ENCODE measurements at places on chromosomes 2 and 18.
A peak's percentile ranks its signal among the peaks of the same experiment; 100 is the strongest.

GRCh38 chr18:297936-298335, 30.1 kb upstream of the THOC1 start:
- DNase-seq, result no peak

- no peak for DNase-seq
Measured at GRCh38 chr2:86543793-86544192, 19.4 kb downstream of the CHMP3 start.

DNA sequence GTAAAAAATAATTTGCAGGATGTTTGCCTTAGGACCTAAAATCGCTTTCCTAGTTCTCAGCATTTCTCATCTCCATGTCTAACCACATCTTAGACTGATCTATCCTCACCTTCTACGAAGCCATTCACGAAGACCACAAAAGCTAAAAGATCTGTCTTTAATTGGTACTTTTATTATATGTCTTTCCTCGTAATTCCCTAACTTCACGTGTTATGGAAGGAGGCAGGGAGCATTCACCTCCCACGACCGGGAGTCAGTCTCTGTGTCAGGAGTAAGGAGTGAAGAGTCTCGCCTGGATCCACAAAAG, 1.6 kb downstream of the DLGAP1 start:
- no peak for DNase-seq

DNA sequence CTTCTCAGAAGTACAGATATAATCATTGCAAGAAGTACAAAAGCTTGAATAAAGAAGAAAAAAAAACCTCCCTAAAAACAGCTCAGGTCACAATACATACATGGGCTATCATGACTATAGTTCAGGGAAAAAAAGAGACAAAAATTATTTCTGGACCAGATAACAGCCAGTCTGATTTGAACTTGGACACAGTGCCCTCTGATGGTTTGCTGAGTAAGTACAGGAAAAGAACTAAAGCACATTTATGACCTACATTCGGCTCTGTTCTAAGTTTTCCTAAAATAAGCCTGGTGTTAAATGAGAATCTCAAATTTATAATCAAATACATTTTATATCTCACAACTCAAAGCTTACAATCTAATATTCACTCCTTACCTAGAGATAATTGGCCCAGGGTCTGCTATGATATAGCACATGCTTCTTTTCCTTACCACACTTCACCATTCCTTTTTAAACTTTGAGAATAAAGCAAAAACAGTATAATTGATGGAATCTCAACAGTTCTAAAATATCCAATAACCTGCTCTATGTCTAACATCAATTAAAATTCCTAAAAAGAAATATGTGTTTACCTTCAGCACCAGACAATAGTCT, 81.1 kb downstream of the RAPH1 start:
- peak; percentile 6 for DNase-seq

DNA sequence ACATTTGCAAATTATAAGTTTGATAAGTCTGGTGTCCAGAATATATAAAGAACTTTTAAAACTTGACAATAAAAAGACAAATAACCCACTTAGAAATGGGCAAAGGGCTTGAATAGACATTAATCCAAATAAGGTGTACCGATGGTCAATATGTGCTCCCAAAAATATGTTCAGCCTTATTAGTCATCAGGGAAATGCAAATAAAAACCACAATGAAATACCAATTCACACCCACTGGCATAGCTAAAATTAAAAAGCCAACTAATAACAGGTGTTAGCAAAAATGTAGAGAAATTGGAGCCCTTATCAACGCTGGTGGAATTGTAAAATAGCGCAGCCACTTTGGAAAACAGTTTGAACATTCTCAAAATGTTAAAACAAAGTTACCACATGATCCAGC, 79.0 kb upstream of the SCG2 start:
- no peak for DNase-seq

DNA sequence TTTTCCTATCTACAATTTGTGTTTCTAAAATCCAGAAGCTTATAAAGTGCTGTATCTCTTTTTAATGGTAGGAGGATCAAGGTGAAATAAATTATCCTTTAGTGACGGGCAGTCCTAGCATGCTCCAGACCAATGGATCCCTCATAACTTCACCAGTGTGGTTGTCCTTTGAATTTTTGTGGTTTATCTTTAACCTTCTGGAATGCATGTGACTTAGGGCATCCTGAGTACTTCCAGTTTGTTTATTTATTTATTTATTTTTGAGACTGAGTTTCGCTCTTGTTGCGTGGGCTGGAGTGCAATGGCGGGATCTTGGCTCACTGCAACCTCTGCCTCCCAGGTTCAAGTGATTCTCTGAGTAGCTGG, 40.4 kb downstream of the NUP35 start:
- DNase-seq, result no peak

GRCh38 chr2:50018292-50018691, 864.0 kb upstream of the FSHR start:
- DNase-seq, result no peak

- DNase-seq, result no peak
Measured at GRCh38 chr18:7896805-7897518, 329.8 kb downstream of the PTPRM start.

DNA sequence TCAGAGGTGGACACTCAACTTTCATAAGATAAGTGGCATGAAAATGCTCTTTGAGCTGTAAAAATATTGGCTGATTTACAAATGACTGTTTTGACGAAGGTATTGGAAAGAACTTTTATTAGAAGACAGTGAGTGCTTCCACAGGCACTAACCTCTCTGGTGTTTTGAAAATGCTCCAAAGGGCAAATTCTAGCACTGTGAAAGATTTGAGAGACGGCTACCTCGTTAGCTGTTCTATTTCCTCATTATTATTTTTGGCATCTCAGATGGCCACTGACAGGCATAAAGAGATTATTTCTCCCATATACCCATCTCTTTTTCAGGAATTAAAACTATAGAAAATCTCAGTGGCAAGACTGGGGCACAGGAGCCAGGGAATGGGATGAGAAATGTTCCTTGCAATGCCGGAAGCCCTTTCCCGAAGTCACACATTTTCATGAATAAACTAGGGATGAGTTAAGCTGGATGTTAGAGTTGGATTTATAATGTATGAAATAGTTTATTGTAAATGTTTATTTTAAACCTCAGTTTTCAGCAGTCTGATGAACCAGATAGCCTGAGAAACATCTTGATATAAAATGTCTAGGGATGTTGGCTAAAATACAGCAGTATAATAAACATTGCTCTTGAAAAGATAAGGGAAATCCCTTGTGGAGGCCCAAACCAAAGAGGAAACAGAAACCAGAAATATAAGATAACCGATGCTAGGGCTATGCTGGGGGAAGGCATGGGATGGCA, 175.7 kb downstream of the ASB1 start:
- no peak for DNase-seq

GRCh38 chr2:122800781-122801180, 1045.3 kb downstream of the TSN start:
- DNase-seq, result no peak

GRCh38 chr2:237475704-237476141, 11.3 kb upstream of the MLPH start:
- DNase-seq, result no peak

- no peak for DNase-seq
Measured at GRCh38 chr2:54114936-54115283, 505 bp upstream of the ACYP2 start.

DNA sequence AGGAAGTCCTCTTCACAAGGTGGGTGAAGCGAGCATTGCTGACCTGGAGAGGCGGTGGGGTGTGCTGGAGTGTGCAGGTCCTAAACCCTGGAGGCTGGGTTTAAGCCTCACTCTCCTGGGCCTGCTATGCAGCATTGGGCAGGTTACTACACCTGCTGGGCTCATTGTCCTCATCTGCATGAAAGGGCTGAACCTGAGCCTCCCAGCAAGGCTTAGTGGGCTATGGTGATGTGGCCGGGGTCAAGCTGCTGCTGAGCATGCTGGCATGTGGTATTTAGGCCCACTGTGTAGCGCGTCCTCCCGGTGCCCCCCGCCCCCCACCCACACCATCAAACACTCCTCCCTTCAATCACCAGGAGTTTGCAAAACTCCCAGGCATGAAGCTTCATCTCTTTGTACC, 37.3 kb downstream of the INHBB start:
- DNase-seq, result no peak

GRCh38 chr2:109646961-109647360, 32.8 kb downstream of the SOWAHC start:
- no peak for DNase-seq

DNA sequence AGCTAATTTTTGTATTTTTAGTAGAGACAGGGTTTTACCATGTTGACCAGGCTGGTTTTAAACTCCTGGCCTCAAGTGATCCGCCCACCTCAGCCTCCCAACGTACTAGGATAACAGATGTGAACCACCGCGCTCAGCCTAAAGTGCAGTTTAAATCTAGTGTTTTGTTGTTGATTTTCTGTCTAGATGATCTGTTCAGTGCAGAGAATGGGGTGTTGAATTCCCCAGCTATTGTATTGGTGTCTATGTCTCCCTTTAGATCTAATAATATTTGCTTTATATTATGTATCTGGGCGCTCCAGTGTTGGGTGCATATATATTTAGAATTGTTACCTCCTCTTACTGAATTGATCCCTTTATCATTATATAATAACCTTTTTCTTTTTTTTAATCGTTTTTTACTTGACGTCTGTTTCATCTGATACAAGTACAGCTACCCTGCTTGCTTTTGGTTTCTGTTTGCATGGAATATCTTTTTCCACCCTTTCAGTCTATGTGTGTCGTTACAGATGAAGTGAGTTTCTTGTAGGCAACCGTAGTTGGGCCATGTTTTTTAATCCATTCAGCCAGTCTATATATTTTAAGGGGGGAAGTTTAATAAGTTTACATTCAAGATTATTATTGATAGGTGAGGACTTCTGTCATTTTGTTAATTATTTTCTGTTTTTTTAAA, 34.3 kb downstream of the GALM start:
- no peak for DNase-seq

GRCh38 chr2:26237868-26238267, 6.6 kb downstream of the HADHA start:
- DNase-seq, result no peak

DNA sequence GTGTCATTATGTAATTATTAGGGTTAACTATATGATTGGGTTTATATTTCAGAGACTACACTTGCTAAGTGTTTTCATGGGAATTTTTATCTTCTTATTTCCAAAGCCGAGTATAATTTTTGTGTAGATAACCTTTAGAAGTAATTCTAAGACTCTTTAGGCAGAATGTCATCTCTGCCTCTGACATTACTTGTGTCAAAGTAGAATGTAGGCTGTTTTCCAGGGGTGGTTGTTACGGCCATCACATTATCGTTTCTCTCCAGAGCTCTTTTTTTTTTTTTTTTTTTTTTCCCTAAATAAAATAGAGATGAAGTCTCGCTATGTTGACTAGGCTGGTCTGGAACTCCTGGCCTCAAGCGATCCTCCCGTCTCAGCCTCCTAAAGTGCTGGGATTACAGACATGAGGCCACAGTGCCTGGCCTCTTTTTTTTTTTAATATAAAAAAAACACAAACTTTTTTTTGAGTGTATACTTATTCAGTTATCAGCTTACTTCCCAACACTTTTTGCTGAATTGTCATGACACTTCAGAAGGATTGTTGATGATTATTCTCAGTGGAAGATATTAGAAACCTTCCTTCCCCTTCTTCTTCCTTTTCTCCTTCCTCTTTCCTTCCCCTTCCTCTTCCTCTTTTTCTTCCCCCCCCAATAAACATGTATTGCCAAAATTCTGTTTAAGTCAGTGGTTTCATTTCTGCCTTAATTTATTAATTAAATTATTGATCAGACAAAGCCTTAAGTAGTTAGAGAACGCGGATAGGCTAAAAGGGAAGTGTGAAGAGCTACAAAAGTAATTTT, 2.3 kb downstream of the PIKFYVE start:
- no peak for DNase-seq

- DNase-seq, result no peak
Measured at GRCh38 chr2:67232936-67233335, 164.2 kb upstream of the ETAA1 start.

GRCh38 chr2:8239531-8240088, 442.2 kb upstream of the ID2 start:
- DNase-seq, result no peak

GRCh38 chr2:213237251-213237650, 47.0 kb upstream of the SPAG16 start:
- no peak for DNase-seq

DNA sequence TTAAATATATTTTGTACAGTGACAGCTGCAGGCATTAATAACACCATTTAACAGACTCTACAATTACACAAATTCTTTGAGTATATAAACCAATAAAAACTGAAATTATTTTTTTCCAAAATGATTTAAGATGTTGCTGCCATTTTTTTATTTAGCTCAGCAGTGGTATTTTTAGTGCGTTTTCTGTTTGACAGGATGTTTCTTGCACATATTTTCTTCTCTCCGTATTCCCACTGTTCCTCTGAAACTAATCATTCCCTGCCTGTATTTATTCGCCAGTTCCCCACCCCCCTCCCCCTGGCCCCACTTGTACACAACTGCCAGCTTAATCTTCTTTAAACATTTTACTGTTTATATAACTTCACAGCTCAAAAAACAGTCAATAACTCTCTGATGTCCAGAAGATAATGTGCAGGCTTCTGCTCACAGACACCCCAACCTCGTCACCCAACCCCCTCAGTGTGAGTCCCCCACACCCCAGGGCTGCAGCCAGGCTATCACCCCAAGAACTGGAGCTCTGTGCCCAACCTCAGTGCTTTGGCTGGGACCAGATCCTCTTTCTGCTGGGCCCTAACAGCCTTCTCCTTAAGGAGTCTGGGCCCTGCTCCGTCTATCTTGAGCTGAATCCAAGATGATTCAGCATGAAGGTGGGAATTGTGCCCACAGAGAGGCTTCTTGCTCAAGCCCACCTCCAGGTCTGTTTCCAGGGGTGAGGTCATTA, 41.6 kb upstream of the MAP4K4 start:
- DNase-seq, result no peak

DNA sequence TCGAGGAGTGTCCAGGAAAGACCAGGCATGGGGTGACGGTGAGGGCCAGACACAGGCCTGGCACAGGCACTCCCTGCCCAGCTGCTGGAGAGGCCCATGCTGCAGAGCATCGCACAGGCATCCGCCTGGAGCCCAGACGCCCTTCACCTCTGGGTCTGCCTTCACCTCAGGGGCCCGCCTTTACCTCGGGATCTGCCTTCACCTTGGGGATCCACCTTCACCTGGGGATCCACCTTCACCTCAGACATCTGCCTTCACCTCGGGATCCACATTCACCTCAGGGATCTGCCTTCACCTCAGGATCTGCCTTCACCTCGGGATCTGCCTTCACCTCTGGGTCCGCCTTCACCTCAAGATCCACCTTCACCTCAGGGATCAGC, 7.7 kb downstream of the KIF1A start:
- DNase-seq, result no peak

- no peak for DNase-seq
Measured at GRCh38 chr18:50620319-50620718, 60.4 kb downstream of the MAPK4 start.

GRCh38 chr2:5696945-5697521, 4.8 kb downstream of the SOX11 start:
- DNase-seq, result no peak

DNA sequence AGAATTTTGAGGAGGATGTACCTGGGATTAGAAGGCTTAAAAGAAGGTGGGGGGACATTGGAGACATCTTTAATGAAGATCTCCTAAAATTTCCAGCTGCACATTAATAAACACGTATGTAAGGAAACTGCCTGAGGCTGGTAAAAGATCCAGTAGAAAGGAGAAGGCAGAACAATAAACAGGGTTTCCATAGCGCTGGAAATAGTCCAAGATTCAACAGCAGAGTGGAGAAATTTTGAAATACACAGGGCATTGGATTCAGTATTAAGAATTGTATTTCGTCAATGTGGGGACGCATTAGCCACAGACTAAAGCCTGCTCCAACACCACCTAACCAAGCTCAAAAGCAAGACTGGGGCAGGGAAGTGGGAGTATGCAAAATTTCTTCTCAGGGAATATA, 606.9 kb upstream of the NRXN1 start:
- no peak for DNase-seq

Measured in NCI-H1092 (cell line).